Skeletal muscle tissue (tissue), 5 donors: ENCODE measurements at places on chromosomes 2 and 18. TPM values are rescaled to one million over a fixed set of nuclear protein-coding genes. Genes with fewer than 3 reads are reported as not detected.

Gene LONRF2
- 1.0 TPM for total RNA-seq

Gene MAT2A
- total RNA-seq: 57.9 TPM

Gene NEB
- 833 TPM for total RNA-seq

Gene FAM110C
- total RNA-seq: under 0.01 TPM

Gene GCG
- 5.2 TPM for total RNA-seq

Gene RAD51AP2
- not detected for total RNA-seq

Gene CNTNAP5
- not detected for total RNA-seq

Gene EHD3
- 2.6 TPM for total RNA-seq

Gene EFEMP1
- total RNA-seq: 18.3 TPM

Gene ARL4C
- total RNA-seq: 2.6 TPM
